ENCODE measurements at places on chromosomes 3 and 15.

GRCh38 chr3:16536996-16537395 is 23.5 kb upstream of the RFTN1 start:
- no peak for DNase-seq

DNA sequence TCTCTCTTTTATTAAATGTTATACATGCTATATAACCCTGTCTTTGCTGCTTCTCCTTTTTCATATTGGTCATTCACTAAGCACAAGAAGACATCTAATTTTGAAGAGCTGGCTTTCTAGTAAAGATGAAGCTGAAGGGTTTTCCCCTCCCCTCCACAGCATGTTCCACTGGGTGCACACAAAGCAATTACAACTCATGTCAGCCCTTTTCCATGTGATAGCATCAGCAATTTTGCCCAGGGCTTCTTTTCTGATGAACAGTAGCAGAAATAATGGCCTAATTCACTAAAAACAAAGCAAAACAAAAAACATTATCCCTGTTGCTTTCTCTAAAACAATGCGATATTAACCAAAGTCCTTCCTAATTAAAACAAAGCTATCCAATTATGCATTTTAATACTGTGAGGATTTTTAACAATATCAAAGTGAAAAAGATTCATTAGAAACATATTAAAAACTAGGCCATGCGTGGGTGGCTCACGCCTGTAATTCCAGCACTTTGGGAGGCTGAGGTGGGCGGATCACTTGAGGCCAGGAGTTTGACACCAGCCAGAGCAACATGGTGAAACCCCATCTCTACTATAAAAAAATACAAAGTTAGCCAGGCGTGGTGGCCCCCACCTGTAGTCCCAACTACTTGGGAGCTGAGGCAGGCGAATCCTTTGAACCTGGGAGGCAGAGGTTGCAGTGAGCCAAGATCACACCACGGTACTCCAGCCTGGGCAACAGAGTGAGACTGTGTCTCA is 12.2 kb upstream of the PIK3R4 start:
- no peak for DNase-seq

- DNase-seq, result no peak
Measured at GRCh38 chr3:114452256-114452655, 158.4 kb downstream of the TIGIT start.

DNA sequence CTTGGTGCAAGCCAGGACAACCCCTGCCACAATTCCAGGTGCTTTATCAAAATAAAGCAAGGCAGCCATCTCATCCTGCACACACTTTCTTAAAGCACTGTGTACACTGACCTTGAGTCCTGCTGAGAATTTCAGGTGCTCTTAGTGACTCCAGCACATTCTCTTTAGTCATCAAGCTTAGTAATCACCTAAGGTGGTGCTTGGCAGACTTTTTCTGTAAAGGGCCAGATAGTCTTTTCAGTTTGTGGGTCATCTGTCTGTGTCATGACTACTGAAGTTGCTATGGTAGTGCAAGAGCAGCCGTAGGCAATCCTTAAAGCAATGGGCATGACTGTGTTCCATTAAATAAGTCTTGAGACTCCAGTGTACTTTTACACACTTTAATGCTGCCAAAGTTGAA is 36.4 kb downstream of the RIOX2 start:
- no peak for DNase-seq

DNA sequence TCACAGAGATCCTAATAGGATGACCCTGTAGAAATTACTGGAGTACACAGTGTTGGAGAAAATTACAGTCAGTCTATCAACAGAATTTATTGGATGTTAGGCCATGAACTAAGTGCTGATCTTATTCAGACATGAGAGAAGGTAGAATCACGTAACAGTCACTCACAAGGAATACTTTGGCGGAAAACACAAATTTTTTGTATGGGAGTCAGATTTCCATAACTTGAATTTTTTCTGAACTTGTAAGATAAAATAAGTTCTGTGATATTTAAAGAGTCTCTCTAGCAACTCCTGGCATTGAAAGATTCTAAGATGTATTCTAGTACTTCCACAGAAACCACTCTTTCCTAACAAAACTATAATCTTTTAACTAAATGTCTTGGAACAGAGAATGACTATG is 178.8 kb upstream of the MME start:
- DNase-seq, result no peak

- DNase-seq, result no peak
Measured at GRCh38 chr15:47603026-47603425, 114.3 kb upstream of the SEMA6D start.

- DNase-seq, result no peak
Measured at GRCh38 chr3:55615039-55615693, 128.1 kb upstream of the WNT5A start.

- DNase-seq, result no peak
Measured at GRCh38 chr15:37783290-37783689, 151.2 kb upstream of the TMCO5A start.

DNA sequence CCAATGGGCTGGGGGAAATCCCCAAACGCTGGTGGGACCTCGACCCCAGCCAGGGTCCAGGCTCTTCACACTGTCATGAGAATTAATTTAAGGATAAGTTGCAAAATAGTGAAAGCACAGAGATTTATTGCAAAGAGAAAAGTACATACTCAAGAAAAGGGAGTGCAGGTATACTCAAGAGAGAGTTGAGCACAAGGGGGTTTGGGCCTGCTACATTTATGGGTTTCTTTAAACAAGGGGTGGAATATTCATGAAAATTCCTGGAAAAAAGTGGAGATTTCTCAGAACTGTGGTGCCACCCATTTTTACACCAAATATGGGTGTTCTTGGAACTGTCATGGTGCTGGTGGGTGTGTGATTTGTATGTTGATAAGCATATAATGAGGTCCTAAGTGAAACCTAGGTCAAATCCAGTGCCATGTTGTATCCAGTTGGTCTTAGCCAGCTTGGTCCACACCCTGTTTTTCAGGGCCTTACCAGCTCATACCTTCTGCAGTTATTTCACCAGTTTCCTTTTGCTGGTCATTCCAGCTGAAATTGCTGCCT is 32.6 kb upstream of the NEO1 start:
- no peak for DNase-seq

- no peak for DNase-seq
Measured at GRCh38 chr15:94674296-94674695, 442.9 kb downstream of the MCTP2 start.

DNA sequence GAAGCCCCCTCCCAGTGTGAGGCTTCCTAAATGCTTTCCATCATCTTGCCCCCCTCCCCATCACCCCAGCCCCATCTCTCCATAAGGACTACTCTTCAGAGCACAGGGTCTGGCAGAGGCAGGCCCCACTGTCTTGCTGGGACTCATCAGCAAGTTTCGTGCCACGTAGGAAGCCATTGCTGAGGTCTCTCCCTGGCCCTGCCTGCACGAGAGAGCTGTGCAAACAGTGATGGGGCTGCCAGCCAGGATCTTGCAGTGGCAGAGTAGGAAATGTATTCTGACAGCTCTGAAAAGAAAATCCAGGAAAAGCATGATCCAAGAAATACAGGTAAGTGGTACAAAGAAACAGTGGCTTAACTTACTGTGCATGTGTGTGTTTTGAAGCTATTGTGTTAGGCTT is 22.6 kb downstream of the ISL2 start:
- DNase-seq, result no peak

DNA sequence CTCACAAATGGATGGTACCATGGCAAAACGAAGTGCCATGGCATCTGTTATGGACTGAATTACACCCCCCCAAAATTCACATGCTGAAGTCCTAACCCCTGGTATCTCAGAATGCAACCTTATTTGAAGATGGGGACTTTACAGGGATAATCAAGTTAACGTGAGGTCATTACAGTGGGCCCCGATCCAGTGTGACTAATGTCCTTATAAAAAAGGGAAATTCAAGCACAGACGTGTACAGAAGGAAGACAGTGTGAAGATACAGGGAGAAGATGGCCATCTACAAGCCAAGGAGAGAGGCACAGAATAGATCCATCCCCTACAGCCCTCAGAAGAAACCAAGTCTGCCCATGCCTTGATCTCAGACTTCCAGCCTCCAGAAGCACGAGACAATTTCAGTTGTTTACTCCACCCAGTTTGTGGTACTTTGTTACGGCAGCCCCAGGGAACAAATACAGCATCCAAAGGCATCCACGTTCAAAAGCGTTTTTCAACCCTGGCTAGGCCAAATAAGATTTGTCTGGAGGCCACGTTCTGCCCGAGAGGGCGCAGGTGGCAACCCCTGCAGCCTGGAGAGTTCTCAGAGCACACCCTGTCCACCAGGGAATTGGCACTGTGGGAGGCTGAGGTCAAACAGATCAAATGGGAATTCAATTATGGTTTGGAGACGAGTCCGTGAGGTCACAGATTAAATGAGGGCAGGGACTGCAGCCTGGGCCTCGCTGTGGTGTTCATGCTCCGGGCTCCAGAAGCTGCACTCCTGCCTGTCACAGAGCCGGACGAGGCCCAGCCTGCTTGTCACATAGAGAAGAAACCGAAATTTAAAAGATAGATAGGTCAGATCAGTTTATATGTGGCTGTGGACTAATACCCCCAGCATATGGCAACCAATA is 494.8 kb downstream of the SHQ1 start:
- DNase-seq, result no peak

GRCh38 chr15:50797926-50798325 is 32.4 kb upstream of the SPPL2A start:
- DNase-seq, result no peak

- no peak for DNase-seq
Measured at GRCh38 chr3:58609990-58610389, 32.8 kb upstream of the FAM107A start.

DNA sequence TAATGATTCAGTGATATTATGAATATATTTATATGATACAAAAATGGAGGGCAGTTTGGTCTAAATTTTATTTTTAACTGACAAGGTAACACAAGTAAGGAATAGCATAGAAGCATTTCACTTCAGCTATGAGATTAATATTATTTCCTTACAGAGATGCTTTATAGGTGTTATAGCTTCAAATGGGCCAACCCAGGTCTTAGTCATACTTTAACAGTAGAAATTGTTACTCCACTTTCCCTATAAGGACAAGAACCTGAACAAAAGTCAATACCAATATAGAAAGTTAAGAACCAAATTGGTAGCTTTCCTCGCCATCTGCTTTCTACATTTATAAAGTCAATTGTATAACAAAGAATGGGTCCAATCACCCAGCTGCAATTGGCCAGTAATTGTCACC is 570.6 kb downstream of the FOXP1 start:
- DNase-seq, result no peak

GRCh38 chr3:143974271-143975238 is 2.9 kb downstream of the DIPK2A start:
- no peak for DNase-seq

GRCh38 chr3:190265796-190266195 is 56.5 kb downstream of the CLDN1 start:
- DNase-seq, result peak; percentile 19

DNA sequence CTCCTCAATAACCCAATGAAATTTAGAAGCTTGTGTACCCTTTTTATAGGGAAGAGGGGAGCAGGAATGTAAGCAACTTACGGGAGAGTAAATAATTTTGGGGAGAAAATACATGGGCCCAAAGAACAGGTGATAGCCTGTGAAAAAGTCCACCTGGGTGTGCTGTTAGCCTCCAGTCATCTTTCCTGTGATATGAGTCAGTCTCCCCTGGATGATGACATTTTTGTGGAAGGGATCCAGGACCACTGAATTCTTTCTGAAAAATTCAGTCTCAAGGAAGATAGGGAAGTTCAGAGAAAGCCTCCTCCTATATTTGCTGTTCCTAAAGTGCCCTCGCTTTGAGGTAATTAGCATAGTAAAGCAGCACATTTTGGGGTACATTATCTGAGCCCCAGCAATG is 149.8 kb downstream of the SQOR start:
- DNase-seq, result no peak

GRCh38 chr3:160648701-160649100 is 28.3 kb upstream of the ARL14 start:
- no peak for DNase-seq

Data from BJ (cell line).